ENCODE measurements at places on chromosomes 1 and 21. TPM values are rescaled to one million over a fixed set of nuclear protein-coding genes. Genes with fewer than 3 reads are reported as not detected.
A peak's percentile ranks its signal among the peaks of the same experiment; 100 is the strongest.

- peak; percentile 78 for DNase-seq
Measured at GRCh38 chr1:203871114-203871880, 9.9 kb downstream of the SNRPE start.

DNA sequence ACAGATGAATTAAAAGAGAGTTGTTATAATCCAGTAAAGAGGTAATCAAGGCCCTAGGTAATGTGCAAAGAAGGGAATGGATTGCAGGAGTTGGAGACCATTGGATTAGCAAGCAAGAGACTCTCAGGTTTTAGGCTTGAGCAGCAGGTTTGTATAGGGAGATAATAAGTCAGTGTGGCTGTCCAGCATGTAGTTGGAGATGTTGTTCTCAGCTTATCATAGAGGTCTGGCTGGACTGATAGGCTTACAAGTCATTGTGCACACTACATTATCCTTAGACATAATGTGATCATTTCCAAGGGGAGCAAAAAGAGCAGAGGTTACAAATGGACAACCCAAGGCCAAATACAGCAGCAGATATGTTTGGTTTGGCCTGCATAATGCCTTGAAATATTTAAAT is 45.9 kb upstream of the SAMD13 start:
- DNase-seq, result no peak

- DNase-seq, result peak; percentile 94
Measured at GRCh38 chr1:18480315-18481189, at the start of gene KLHDC7A. Gene KLHDC7A, plus strand, starts transcription at chr1:18480930. Its CDS starts 52 bp downstream, at chr1:18480982.

DNA sequence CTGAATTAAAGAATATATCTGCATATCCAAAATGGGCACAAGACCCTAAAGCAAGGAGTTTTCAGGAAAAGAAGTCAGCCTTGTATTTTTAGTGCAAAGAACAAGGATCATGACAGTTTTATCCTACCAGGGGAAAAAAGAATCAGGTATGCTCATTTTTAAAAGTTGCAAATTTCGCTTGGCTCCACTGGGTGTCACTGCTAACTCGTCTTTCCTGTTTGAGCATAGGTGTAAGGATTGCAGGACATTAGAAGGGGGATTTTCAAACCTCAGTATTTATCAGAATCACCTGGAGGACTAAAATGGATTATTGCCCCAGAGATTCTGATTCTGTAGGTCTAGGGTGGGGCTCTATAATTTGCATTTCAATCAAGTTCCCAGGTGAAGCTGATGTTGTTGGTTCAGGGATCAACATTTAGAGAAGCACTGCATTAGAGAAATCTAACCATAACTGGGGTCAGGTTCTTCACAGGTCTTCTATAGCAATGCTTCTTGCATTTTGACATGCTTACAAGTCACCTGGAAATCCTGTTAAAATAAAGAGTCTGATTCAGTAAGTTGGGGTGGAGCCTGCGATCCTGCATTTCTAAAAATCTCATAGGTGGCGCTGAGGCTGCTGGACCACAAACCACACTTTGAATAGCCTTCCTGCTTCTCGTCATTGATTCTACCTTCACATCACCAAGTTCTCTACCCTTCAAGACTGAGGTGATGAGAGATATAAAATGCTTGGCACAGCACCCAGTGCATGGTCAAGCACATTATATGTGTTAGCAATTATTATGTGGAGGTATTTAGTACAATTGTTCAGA is 39.6 kb downstream of the NUF2 start:
- DNase-seq, result peak; percentile 72

DNA sequence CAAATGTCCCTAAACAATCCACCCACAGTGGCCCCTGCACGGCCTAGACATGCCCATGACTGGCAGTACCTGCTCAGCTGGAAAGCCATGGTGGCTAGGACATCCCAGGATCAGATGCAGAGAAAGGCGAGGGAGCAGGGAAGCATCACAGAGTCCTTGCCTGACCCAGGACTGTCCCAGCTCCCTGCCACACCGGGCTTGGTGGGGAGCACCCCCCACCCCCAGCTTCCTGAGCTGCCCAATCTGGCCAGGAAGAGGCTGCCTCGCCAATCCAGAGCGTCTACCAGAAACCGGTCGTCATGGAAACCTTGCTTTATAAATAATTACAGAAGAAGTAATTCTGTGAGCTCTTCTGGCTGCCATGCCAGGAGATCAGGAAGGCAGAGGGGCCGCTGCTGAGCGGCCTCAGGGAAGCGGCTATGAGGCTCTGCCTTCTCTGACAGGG is 34.8 kb downstream of the ACOT7 start:
- peak; percentile 86 for DNase-seq

PGBD5 gene
- 3.7 TPM for total RNA-seq

CR1L gene
- total RNA-seq, result 0.44 TPM

GRCh38 chr1:71438626-71439025 is 357.8 kb upstream of the ZRANB2 start:
- DNase-seq, result no peak

DNA sequence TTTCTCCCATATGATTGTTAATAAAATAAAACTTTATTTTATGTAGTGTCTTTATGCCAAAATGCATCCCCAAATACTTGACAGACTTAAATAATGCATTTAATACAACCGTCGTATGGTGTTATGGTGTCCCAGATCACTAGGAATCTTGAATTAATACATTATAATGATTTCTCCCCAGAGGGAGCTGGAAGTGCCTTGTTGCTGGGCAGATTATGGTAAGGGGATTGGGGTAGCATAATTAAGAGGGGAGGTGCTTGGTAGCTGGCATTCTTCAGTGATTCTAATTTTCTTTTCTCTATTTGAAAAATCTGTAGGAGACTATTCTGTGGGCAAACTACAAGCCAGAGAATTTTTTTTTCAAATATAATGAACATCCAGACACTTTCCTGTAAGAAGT is 1043.7 kb downstream of the ADGRL2 start:
- DNase-seq, result no peak

DNA sequence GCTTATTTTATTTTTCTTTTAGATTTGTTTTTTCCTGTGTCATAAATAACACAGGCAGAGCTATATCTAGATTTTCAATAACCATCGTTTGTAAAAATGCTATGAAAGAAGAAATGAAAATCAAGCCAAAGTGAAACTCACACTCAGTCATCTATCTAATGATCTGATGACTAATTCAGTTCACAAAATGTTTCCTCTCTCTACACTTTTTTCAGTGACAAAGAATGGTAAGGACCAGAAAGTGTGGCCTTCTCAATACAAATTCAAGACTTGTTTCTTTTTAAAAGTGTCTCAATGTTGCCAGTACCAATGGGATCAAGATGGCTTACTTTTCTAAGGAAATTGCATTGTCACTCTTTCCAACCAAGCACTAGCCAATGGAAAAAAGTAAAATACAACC is 282.8 kb upstream of the PKN2 start:
- DNase-seq, result no peak

DNA sequence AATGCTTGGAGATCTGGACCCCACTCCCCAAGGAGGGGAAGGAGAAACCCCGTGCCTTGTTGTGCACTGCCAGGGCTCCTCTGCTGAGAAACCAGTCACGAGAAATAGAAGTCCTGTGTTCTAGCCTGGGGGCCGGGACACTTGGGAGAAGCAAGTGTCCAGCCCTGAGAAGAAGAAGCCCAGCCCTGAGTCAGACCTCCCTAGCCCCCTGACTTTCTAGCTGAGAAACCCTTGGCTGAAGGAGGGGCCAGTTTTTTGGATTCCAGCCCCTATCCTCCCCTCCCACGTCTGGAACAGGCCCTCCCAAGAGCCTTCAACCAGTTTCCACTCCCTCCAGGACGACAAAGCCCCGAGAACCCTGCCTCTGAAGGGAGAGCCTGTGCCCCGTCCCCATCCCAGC is 100.5 kb downstream of the NAV1 start:
- no peak for DNase-seq

CLCA4 gene
- 0.13 TPM for total RNA-seq

DNA sequence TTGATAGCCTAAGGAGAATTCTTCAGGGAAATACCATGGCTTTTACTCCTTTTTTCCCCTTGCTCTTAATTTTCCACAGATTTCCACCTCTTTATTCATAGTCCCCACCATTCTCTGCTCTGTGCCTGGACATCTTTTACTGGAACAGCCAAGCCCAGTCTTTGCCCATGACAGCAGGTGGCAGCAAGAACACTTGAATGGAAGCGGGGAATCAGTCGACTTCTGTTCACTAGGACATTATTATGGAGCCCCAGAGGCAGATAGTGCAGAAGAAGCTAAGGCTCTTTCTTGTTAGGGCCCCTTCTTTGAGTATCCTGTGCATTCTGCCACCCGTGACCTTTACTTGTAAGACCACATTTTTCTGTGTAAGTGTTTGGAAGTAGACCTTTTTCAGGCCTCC is 6.3 kb downstream of the OR14I1 start:
- DNase-seq, result peak; percentile 15

GRCh38 chr1:181086926-181087325 is 1.6 kb upstream of the IER5 start:
- no peak for DNase-seq

DNA sequence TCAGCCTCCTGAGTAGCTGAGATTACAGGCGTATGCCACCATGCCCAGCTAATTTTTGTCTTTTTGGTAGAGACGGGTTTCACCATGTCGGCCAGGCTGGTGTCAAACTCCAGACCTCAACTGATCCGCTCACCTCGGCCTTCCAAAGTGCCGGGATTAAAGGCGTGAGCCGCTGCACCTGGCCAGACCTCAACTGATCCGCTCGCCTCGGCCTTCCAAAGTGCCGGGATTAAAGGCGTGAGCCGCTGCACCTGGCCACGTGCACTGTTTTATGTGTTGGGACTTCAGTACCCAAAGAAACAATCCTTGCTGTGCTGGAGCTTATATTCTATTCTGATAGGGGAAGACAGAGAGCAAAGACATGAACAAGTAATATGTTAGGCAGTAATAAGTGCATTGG is 10.1 kb downstream of the TRAF5 start:
- DNase-seq, result no peak

DNA sequence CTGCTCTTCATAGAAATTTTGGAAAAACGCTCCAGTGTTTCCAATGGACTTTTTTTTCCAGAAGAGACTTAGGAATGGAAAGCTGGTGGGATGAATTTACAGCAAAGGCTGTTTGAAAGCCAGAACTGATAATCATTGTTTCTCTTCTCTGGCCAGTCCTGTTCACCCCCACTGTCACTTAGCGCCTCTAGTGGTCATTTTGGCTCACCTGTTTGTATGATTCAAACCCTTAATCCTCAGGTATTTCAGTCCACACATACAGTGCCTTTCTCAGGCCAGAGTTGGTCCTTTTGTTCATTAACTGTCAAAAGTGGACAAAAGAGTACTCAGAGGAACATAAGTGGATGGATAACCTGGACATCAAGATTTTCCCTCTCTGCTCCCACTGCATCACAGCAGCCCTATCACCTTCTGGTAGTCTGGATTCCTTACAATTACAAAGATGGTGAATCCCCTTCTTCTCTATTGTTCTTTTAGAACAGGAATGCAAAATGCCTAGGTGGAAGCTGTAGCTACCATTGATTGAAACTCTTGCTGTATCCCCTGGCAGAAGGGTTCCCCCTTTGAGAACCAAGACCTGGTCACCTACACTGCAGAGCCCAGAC is 177.6 kb upstream of the OLFM3 start:
- DNase-seq, result no peak

DNA sequence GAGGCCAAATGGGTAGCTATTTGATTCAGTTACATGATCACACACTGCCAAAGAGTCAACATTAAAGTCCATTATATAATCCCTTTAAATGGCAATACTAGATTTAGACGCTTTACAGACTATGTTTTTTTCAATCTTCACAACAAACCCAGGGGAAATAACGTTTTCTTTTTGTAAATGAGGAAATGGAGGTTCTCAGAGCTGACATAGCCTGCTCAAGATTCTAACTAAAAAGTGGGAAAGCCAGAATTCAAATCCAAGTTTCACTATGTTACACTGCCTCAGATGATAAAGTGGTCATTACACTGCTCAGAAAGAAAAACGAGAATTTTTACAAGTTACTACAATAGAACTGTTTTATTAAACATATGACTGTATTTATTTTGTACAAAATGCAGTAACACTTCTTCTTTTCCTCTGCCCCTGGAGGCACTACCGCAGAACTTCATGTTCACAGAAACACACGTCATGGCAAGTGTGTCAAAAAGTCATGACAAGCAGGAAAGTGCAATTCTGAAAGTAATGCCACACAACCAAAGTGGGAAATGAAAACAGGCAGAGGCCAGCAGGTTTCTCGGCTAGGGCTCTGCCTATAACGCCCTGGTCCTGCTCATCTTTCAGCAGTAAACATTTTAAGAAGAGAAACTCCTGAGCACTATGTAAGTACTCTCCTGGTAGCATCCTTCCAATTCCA is 19.0 kb downstream of the THEMIS2 start:
- peak; percentile 12 for DNase-seq

ANXA9 gene
- total RNA-seq, result 3.3 TPM

GRCh38 chr1:117069220-117069844 is 9.2 kb downstream of the TTF2 start:
- DNase-seq, result no peak

ZFP69 gene
- 2.9 TPM for total RNA-seq

DNA sequence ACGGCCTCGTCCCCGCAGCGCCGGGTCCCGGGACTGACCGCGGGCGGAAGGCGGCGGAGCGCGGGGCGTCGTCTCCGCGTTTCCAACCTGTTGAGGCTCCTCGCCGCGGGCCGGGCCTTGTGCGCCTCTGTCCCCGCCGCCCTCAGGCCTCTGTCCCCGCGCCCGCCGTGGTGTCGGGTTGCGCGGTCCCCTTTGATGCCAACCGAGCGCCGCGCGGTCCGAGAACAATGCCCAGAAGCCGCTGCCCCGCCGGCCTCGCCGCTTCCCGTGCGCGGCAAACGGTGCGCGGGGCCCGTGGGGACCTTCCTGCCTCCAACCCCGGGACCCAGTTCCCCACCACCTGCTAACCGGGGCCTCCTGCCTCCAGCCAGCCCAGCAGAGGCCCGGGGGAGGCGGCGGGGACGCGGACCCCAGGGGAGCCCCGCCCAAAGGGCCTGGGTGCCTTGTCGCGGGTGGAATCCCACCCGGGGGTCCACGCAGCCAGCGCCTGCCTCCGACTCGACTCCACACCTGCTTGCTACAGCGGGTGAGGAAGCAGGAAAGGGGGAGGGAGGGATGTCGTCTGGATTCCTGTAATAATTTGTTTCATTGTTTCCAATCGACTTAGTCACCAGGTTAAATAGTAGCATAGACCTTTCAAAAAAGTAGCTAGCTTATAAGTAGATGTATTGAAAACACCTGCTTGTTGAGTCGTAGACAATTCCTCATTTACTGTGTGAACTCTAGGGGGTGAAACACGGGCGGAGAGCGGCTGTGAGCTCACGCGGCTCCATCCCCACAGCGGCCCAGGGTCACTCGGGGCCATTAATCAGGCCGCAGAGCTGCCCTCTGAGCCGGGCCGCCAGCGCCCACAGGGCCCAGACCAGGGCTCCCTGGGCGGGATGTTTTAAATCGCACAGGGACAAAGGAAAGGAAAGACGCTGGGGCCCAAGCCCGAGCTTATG is 1.1 kb downstream of the COL18A1 start:
- peak; percentile 82 for DNase-seq

DNA sequence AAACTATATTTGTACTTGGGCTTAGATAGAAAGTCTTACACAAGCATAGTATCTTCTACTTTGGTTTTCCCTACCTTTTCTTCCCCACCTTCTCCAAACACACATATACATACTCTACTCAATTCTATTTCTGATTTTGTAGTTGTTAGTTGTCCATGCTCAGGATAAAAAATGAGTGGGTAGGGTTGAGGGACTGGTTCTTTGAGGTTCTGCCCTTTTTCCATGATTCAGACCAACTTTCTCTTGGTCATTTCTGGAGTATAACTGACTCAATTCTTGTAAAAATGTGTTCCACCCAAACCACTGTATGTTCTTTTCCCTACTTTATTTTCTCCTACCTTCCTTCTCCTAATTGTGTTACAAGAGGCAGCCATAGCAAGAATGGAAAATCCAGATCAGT is 3.3 kb downstream of the CFAP126 start:
- no peak for DNase-seq

- DNase-seq, result no peak
Measured at GRCh38 chr1:243471754-243472745, 216.2 kb downstream of the SDCCAG8 start.

KIF14 gene
- 0.19 TPM for total RNA-seq

LRRN2 gene
- total RNA-seq, result 14.4 TPM
